ENCODE measurements at places on chromosomes 1 and 21.

DNA sequence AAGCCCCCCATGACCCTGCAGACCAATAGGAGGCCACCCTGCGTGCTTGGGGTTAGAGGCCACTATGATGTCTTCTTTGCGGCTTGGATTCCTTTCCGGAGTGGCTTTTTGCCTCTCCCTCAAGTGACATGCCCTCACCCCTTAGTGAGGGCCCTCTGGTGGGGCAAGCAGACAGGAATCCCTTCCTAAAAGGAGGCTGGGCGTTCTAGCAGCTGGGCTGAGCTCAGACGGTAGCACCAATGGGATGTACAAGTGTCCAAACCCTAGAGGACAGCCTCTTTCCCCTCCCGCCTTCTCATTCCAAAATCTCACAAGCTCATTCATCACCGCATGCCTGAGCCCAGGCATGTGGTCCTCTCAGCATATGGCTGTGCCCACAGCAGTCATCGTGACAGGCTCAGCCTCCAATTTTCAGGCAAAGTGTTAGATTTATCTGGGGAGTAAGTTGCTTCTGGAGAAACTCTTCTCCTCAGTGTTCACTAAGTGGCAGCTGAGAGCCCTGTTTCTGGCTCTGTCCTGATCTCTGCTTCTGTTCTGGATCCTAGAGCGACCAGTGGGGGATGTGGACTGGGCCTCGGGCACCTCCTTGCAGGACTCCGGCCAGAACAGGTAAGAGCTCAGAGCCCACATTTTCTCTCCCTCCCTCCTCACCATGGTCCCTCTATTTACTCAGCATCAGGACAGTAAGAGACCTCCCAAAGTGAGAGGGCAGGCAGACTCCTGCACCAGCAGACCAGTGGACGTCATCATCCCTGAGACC lies 4.8 kb downstream of the KIAA1614 start:
- DNase-seq = no peak

DNA sequence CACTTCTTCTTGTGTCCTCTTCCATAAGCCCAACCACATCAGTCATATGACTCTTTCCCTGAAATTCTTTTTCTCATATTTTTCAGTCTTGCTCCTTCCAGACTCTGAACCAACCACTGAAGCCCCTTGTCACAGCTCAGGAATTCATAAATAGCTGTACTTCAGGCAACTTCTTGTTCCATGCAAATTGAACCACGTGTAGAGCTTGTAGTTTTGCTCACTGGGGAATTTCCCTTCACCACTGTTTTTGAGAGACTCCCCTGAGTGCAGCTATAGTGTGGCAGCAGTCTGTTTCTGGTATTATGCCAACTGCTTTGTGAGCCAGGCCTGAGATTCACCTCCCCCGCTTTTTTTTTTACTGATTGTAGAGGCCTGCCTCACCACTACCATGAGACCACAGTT lies 150.3 kb upstream of the SPAG17 start:
- DNase-seq = no peak

GRCh38 chr1:175600721-175601440 lies 142.5 kb downstream of the TNR start:
- no peak for DNase-seq

DNA sequence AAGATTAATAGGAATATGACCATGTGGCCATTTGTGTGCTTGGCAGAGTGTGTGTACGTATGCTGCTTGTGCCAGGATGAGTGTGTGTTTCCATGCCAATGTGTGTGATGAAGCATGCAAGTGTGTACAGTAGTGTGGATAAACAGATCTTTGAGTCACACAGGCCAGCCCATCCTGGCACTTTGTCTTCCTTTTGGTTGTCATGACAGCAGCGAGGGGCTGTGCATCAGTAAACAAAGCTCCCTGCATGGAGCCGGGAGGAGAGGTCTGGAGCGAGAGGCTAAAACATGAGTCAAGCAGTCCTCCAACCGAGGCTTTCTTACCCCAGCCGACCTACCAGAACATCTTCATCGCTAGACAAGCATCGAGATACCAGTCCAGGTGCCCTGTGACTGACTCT lies 221.2 kb downstream of the CACNA1E start:
- no peak for DNase-seq

- DNase-seq = no peak
These were observed 3.4 kb upstream of the MYBPH start for GRCh38 chr1:203178821-203179666.

- DNase-seq = no peak
These were observed 56.7 kb downstream of the S1PR1 start for GRCh38 chr1:101293461-101294051.

- no peak for DNase-seq
These were observed 129.5 kb upstream of the DSCAM start for GRCh38 chr21:40976198-40977109.

DNA sequence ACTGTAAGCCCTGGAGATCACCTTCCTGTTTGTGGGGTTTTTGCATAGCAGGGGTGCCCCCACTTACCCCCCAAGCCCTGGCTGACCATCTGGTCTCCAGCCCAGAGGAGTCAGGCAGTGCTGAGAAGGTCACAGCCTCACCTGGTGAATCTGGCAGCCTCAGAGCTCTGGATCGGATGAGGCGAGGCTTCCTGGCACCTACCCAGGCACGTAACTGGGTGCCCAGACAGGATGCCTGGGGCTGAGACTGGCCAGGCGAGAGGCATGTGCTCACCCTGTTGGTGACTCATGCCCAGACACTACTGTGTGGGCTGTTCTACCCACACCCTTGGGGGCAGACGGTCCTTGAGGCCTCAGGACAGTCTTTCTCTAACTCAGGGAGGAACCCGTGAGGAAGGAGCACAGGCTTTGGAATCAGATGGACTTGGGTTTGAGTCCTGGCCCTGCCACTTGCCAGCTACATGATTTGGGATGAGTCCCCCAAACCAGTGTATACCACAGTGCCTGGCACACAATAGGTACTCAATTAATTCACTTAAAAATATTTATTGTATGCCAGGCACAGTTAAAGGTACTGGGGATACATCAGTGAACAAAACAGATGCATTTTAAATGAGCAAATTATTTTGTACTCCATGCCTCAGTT lies 15.1 kb upstream of the PADI3 start:
- no peak for DNase-seq

DNA sequence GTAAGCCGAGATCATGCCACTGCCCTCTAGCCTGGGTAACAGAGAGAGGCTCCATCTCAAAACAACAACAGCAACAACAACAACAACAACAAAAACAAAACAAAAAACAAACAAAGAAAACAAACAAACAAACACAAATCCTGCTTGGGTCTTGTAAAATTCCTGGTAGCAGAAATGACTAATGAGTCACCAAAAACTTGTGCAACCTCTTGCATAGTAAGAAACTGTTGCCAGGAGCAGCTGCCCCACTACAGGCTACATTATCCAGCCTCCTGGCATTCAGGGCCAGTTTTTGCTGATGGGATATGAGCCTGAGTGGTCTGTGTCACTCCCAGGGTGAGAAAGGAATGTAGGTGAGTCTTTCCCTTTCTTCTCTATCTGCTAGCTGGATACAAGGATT lies 245.4 kb downstream of the TNR start:
- DNase-seq = no peak

DNA sequence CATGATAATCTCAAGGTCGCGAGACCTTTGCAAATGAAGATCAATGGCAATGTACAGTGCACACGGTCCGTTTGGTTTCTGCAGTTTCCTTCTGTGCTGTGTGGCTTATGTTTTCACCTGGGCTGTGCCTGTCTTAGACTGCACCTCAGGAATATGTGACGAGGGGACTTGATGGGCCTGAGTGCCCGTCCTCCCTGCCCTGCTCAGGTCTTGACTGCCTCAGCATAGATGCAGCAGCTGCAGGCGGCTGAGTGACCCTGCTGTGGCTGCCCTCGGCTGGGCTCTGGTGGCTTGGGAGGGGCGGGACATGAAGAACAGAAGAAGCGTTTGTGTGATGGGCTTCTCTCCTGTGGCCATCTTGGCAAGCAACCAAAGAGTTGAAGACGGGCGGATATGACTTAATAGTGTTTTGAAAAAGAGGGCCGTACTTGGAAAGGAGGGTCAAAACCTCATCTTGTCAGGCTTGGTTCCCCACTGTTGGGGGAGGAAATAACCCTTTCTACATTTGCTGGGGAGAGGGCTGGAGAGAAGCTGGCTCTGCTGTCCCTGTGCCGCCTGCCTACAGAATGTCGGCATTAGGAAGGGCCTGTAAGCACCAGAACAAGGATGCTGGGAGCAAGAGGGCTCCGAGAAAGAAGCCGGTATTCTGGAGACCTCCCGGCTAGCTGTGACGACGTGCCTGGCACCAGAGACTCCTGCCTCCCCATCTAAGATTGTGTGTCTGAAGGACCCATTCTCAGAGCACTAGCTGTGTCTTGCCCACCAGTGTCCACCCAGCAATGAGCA lies 7.1 kb downstream of the MYBPHL start:
- DNase-seq = no peak

DNA sequence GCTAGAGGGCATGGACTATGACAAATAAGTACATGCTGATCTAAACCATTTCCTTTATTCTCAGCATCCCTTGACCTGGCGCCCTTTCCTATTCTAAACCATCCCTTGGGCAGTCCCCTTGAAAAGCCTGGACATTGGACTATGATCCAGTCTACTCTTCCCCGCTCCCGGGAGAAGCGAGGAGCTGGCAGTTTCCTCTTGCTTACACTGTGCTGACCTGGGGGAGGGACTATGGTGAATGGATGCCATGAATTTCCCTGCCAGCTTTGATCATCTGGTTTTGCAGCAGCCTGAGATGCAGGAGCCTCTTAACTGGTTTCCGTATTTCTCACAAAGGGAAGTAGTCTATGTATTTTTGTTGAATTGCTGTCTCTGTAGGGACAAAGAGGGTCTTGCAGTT lies 121.7 kb downstream of the KIF26B start:
- DNase-seq = no peak

DNA sequence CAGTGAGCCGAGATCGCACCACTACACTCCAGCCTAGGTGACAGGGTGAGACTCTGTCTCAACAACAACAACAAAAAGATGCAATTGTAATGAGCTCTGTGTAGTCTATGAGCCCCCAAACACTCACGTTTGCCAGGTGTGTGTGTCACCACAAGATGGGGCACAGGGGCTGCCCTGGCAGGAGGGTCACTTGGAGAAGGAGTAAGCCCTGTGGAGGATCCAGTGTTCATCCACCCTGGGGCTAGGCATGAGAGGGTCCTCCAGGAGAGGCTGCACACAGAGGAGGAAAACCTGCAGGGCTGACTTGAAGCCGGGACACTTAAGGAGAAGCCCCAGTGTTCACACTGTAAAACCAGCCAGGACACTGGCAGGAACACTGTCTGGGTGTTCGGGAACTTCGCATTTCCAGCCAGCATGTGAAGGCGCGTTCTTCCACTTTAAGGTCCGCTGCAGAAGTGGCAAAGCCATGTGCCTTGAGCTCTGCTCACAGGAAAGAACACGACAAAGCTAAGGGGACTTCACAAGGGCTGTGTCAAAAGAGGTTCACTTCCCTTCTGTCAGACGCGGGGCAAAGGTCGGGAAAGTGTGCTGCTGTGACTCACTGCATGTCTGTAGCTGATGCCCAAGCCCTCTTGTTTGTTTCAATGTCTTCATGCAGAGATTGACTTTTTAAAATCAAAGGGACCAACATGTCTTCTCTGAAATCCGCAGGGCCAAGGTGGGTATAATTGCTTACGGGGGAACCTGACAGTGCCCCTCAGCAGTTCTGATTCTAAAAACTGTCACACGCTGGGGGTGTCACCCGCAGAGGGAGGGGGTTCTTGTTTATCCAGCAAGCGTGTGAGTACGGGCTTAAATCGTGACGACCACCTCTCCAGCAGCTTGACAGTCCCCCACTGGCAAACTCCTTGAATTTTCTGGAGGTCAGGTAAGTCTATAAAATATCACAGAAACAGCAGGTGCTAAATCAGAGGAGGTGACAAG lies 102.8 kb downstream of the RIPK4 start:
- no peak for DNase-seq

DNA sequence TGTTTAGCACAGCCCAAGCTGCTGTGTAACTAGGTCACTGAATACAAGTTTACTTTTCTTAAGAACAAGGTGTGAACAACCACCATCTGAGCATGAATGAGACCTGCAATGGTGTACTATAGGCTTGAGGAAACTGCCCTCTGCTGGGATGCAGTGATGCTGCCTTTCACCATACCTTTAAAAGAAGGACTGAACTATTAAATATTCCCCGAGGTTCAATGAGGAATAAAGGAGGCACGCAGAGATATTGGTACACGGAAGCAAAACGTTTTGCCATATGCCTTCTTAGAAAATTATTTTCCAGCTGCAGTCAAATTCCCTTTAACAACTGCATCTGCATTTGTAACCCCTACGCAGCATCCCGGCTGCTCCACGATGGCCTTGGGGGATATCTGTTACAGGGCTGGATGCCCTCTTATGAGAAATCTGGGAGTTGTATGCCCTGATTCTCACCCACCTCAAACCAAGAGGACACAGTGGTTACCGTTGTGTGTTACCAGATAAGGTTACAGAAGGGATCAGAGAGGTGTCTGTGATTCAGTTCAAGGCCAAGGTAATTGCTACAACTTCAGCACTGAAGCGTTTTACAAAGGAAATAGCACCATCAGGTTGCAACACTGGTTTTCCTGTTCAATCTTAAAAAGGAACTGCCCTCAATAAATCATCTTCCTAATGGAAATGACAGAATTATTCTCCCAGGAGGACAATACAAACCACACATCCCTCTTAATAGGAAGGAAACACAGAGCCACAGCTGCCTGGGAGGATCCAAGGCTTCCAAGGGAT lies 470.5 kb downstream of the LTN1 start:
- DNase-seq = no peak

GRCh38 chr21:36156815-36157670 lies at the start of gene DOP1B:
TSS of gene DOP1B (plus strand) at chr21:36156824. CDS start at chr21:36164734, 7,910 bp downstream.
- DNase-seq = no peak

- DNase-seq = no peak
These were observed 1.2 kb downstream of the GPR88 start for GRCh38 chr1:100538913-100539835.

DNA sequence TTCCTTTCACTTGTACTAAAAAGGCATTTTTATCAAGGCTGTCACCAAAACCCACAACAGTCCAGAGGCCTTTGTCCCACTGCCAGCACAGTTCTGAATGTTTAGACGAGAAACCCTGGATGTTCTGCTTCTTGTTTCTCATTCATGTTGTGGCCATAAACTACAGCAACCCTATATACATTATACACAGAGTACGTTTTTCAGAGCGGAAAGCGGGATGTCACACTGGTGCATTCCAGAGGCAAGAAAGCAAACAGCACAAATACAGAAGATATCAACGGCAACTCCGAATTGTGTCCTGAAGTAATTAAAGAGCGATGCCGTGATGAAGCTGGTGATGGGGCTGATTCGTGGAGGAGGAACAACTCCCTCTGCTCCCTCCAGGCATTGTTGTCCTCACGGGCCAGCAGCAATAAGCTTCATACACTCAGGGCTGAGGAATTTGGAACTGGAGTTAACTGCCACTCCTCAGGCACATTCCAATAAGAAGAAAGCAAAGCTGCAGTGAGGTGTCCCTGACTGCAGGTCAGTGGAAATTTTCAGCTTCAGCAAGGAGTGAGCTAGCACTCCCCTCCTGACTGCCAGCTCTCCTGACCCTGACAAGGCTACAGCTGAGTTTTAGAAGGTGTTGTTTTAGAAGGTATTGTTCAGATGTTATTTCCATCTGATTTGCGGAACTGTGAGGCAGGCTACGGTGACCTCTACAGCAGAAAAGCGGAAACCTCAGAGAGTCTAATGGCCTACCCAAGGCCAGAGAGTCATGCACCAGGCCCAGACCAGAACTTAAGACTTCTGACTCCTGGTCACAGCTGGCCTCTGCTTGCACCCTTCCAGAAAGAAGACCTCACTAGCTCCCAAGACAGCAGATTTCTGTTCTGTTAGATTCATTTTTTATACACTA lies 149.0 kb downstream of the TGFBR3 start:
- no peak for DNase-seq
